Esophagus muscularis mucosa (tissue), 4 donors: ENCODE measurements at places on chromosomes 13 and 19. TPM values are rescaled to one million over a fixed set of nuclear protein-coding genes. Genes with fewer than 3 reads are reported as not detected.

GRCh38 chr19:39602224-39602623, at the start of gene LGALS13:
Gene LGALS13 (plus strand): TSS chr19:39602524. CDS start chr19:39602569, 45 bp downstream.
- no peak for DNase-seq

GRCh38 chr19:54338521-54338920, 441 bp downstream of the LILRA4 start:
- DNase-seq: no peak

DNA sequence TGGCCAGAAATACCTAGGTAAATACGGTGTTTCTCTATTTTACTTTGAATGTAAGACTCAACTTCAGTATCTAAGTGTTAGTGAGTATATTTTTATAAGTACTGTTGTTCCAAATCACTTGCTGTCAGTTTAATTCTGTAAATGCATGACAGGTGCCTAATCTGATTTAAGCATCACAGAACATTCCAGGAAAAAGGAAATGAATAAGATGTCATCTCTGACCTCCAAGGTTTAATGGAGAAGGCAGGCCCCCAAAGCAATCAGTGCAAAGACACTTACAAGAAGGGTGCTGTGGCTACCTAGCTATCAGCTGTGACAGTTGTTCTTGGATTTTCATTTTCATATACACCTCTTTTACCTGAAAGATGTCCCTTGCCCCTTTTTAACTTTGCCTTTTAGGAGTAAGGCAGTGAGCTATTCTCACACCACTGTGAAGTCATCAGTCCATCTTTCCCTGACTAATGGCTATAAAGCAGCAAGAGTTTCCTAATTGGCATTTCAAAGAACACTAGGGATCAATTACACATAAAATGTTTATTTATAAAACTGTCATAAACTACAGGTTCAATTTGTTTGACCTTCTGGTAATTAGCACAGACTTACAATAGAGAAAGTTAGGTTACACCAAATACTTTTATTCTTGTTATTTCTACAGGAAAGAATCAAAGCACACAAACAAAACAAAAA, 427.6 kb downstream of the SPRY2 start:
- no peak for DNase-seq

SSBP4 gene
- 97.1 TPM for total RNA-seq

- DNase-seq: no peak
Measured at GRCh38 chr19:49564616-49565045, 15.7 kb downstream of the NOSIP start.

DNA sequence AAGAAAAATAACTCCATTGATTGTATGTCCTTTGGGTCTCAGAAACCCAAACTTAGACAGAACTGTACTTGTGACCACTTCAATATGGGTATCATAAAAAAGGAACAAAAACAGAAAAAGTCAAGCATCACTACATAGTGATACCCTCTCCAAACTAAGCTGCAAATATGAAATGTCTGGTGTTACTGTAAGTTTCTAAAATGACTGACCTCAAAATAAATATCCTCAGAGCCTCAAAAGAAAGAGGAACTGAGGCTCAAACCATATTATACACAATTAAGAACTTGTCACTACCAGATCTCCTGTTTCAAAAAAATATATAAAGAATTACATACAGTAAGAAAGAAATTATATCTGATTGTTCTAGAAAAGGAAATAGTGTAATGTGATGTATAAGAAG, 787.9 kb upstream of the KLHL1 start:
- DNase-seq: no peak

- DNase-seq: peak; percentile 75
Measured at GRCh38 chr13:109938255-109938936, 152.0 kb upstream of the IRS2 start.

DNA sequence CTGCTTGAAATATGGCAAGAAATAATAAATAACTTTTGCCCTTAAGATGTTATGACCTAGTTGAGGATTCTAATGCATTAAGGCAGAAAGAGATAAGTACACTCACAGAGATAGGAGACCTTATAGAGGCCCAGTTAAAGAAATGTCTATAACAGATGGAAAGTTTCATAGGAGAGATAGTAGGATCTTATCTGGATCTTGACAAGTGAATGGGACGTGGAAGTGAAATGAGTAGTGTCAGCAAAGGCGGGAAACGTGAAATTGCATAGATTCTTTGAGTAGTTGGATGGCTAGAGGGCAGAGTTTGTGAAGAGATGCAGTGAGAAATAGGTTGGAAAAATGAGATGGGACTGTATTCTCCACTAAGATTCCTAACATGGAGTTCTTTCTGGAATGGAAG, 71.2 kb downstream of the HS6ST3 start:
- no peak for DNase-seq

DNA sequence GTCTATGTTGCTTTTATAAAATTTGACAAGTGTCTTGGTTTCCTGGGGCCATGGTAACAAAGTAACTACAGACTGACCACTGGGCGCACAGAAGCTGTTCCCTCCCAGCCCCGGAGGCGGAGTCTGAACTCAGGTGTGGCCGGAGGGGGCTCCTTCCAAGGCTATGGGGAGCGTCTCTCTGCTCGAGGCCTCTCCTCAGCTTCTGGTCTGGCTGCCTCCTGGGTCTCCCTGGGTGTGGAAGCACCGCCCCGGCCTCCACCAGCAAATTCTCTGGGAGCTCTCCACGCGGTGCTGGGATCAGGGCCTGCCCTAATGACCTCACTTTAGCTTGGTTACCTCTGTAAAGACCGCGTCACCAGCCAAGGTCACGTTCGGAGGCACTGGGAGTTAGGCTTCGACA, 45.7 kb upstream of the F7 start:
- no peak for DNase-seq

EPSTI1 gene
- total RNA-seq: 4.6 TPM

- DNase-seq: no peak
Measured at GRCh38 chr19:18364826-18365528, 21.0 kb upstream of the GDF15 start.

DNA sequence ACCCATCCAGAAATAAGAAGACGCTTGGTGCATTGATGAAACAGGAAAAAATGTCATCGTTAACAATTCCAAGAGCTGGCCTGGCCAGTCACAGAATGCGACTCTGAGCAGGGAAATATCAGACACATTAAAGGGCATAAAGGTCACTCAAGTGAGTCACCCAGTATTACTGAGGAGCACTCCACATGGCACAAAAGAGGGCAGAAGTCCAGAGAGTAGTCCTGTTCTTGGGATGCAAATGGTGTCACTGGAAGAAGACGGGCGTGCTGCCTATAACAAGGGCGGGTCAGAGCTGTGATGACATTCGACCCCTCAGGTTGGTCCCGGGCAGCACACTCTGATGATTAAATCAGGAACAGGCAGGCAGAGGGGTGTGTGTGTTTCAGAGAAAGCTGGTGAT, 720.3 kb downstream of the UQCRFS1 start:
- no peak for DNase-seq

GRCh38 chr13:112870737-112871287, 98.2 kb upstream of the MCF2L start:
- DNase-seq: no peak

SOX1 gene
- under 0.01 TPM for total RNA-seq

DNA sequence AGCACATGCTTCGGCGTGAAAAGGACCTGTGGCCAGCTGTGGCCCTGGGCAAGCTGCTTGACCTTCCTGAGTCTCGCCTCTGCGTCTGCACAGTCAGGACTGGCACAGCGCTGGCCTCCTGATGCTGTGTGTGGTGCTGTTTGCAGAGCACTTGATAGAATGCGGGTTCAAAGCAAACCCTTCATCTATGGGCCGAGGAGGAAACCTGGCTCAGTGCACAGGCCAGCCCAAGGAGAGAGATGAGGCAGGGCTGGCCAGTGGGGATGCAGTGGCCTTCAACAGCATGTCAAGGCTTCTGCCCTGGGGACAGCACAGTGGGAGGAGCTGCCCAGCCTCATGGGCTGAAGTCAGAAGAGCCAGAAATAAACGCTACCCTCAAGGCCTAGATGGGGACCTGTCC, 21.3 kb upstream of the VSTM2B start:
- DNase-seq: no peak

DNA sequence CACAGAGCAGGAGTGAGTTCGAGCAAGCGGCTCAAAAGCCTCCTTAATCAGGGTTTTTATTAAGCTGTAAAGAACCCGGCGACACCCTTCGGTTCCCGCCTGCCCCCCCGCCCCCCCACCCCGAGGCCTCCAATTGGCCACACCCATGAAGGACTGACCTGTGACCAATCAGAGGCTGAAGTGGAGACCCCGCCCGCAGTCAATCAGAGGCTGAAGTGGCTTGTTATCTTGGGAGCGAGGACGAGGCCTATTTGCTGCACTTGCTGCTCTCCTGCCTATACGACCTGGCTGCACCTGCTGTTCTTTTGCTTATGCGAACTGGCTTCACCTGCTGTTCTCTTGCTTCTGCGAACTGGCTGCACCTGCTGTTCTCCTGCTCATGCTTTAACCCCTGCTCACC, 844.9 kb downstream of the OLFM4 start:
- DNase-seq: no peak

DNA sequence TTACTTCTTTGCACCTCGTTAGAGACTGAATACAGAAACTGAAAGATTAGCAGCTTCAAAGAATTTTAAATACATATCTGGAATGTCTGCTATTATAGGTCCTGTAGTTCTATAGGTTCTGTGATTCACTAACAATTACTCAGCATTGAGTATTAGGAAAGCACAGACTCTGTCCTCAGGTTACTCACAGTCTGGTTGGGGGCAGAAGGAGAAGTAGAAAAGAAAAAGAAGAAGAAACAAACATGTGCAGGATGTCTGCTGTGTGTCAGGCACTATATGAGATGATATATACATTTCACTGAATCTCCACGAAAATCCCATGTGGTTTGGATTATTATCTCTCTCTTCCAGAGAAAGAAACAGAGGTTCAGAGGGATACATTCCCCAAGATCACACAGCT, 40.1 kb downstream of the SERTM1 start:
- no peak for DNase-seq

- no peak for DNase-seq
Measured at GRCh38 chr13:44576351-44577235, 463 bp upstream of the TSC22D1 start.

GRCh38 chr13:110944121-110944967, 29.5 kb upstream of the ANKRD10 start:
- no peak for DNase-seq

ADM5 gene
- 1.4 TPM for total RNA-seq

DNA sequence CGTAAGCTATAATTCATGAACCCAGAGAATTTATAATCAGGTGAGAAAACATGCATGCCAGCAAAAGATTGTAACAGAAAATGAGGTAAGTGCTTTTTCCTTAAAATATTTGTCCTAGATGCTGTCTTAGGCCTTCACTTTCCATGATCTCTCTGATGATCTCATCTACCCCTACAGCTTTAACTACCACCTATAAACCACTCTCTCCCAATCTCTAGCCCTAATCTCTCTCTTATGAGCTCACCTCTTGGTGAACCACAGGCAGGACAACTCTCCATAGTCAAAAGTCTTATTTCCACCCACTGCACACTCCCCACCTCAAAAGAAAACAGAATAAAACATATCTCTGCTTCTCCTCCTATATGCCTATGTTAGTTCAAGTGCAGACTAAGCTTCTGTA, 137.1 kb downstream of the SLC7A1 start:
- no peak for DNase-seq

FBXO17 gene
- 47.8 TPM for total RNA-seq

KIR3DL2 gene
- total RNA-seq: not detected

SCGB2B2 gene
- total RNA-seq: 0.83 TPM

- DNase-seq: no peak
Measured at GRCh38 chr19:44142059-44142433, 692 bp downstream of the ZNF234 start.

GRCh38 chr19:4429256-4429655, 26.8 kb downstream of the CHAF1A start:
- DNase-seq: no peak

- no peak for DNase-seq
Measured at GRCh38 chr19:20273376-20273775, 106.4 kb downstream of the ZNF486 start.

GRCh38 chr13:20219577-20219976, 12.5 kb downstream of the GJB6 start:
- DNase-seq: no peak

JSRP1 gene
- not detected for total RNA-seq

KL gene
- total RNA-seq: 5.6 TPM

DNA sequence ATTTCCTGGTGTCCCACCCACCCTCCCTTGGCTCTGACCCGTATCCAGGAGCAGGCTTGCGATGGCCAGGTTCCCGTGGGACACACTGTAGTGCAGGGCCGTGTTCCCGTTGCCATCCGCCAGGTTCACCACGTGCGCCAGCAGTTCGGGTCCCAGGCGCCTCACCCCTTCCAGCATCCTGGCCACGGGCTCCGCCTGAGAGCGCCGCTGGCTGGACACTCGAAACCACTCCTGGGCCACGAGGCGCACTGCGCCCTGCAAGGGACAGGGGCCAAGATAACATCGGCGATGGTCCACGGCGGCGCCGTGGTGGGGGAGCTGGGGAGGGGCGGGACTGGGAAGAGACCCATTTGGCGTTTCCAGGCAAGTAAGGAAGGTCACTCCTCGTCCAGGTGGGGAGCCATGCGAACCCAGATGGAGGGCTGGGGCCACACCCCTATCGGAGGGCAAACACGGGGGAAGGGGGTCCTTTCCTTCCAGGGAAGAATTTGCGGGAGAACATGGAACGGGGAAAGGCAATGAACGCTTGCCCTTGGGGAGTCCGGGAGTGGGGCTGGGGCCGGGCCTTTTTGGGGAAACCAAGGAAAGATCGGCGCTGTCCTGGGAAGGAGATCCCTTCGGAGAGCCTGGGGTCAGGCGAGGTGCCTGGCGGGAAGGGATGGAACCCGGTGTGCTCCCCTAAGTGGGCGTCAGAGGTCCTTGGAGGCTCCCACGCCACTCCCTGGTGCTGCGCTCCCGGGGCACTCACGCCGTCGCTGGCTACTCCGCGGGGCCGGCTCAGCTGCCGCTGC, 9.9 kb downstream of the KANK3 start:
- no peak for DNase-seq

- DNase-seq: peak; percentile 64
Measured at GRCh38 chr13:42348576-42348975, 76.6 kb downstream of the AKAP11 start.
